Esophagus squamous epithelium (tissue), 5 donors: ENCODE measurements at places on chromosomes 5 and 9.

- DNase-seq, result no peak
Observed at GRCh38 chr5:127930311-127930710, 153.3 kb upstream of the SLC12A2 start.

GRCh38 chr9:76438841-76439588, 20.0 kb upstream of the GCNT1 start:
- DNase-seq, result no peak

DNA sequence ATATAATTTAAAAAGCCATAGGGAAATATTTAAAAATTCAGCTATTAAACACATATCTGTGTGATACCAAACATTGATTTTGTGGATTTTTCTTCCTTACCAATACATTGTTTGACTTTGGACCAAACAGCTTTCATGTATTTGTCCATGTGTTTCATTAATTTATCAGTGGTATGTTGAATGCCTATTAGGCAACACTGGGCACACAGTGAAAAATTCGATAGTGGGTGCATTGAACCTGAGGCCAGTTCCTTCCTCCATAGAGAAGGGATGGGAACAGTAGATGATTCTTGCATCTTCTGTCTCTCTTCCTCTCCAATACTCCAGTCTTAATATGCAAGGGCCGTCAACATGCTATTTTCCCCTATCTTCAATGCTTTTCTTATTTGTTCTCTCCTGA, 110.2 kb upstream of the NR3C1 start:
- no peak for DNase-seq

- DNase-seq, result no peak
Observed at GRCh38 chr5:150599917-150600511, 40.4 kb upstream of the SYNPO start.

DNA sequence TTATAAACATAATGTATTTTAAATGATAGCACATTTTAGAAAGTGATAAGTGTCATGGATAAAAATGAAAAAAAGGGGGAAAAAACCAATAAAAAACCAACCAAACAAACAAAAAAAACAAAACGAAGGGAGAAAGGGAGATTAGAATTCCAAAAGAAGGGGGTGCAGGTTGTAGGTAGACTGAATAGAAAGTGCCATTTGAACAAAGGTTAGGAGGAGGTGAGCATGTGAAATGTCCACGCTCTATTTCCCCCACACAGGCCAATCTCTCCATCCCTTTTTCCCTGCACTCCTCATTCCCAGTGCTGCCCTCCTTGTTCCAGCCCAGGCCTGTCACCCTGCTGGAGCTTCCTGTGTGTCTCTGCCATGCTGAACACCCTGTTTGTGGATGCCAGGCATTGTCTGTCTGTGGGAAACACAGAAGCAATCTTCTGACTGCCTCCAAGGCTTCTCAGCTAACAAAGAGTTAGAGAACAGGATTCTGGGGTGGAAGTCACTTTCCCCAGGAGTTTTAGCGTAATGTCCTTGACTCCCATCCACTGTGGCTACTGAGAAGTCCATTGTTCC, 138.8 kb downstream of the ADAMTS16 start:
- no peak for DNase-seq

GRCh38 chr5:78746021-78746770, 97.6 kb upstream of the LHFPL2 start:
- no peak for DNase-seq

DNA sequence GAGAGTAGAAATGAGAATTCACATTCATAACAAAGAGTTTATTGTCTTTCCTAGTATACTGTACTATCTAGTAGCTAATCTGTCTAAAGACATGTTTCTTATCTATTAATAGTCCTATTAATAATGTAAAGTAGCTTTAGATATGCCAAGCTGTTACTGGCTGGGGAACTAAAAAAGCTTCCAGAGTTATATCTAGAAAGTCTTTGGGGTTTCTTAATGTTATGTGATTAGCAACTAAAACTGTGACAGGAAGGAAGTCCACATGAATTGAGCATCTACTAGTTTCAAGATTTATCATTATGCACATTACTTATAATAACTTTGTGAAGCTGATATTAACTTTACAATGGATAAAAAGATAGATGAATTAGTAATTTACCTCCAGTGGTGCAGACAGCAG, 122.7 kb upstream of the CDKN2B start:
- DNase-seq, result no peak

- no peak for DNase-seq
Observed at GRCh38 chr5:58717303-58718007, 134.6 kb downstream of the RAB3C start.

GRCh38 chr5:139642213-139642612, 5.9 kb upstream of the CXXC5 start:
- no peak for DNase-seq

DNA sequence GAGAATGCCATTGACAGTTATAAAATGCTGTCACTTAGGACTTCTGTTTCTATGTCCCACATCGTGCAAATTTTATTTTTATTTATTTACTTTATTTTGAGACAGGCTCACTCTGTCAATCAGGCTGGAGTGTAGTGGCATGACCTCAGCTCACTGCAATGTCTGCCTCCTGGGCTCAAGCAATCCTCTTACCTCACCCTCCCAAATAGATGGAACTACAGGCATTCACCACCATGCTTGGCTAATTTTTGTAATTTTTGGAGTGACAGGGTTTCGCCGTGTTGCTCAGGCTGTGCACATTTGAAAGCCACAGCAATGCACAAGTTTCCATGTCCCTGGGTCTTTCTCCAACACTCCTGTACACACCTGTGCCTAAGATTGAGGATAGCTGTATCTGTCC, 51.8 kb downstream of the ADAMTS16 start:
- DNase-seq, result no peak

- no peak for DNase-seq
Observed at GRCh38 chr9:15248081-15248480, 58.9 kb downstream of the TTC39B start.

GRCh38 chr9:74960561-74960960, 7.8 kb upstream of the C9orf40 start:
- DNase-seq, result no peak

DNA sequence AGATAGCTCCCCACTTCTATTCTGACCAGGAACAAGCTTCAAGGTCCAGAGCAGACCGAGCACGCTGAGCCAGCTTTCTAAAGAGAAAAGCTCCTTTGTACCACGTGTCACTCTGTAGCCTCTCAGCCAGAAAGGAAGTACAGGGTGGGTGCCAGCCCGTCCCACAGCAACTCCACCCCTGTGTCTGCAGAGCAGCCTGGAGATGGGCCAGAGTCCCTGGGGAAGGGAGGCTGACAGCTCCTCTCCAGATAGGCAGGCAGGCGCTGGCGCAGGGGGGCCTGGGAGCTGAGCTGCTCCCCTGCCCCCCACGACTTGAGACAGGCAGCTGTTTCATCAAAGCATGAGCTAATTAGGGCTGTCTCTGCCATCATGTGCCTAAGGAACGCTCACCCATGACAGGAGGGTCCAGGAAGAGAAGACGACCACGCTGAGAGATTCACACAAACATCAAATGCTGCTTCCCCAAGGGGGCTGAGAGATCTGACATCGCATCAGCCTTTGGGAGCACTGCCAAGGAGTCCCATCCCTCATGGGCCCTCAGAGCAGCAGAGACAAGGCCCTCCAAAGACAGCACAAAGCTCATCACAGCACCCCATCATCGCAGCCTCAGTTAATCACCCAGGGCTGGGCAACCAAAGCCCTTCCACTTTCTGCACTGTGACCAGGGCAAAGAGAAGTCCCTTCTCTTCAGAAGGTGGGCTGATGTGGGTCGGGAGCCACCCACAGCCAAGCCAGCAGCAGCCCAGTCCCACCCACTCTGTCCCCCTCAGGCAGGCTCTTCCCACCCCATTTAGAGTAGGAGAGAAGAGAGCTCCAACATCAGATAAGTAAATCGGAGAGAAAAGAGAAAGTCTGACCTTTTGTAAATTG, 78.5 kb upstream of the LRRTM2 start:
- DNase-seq, result no peak

DNA sequence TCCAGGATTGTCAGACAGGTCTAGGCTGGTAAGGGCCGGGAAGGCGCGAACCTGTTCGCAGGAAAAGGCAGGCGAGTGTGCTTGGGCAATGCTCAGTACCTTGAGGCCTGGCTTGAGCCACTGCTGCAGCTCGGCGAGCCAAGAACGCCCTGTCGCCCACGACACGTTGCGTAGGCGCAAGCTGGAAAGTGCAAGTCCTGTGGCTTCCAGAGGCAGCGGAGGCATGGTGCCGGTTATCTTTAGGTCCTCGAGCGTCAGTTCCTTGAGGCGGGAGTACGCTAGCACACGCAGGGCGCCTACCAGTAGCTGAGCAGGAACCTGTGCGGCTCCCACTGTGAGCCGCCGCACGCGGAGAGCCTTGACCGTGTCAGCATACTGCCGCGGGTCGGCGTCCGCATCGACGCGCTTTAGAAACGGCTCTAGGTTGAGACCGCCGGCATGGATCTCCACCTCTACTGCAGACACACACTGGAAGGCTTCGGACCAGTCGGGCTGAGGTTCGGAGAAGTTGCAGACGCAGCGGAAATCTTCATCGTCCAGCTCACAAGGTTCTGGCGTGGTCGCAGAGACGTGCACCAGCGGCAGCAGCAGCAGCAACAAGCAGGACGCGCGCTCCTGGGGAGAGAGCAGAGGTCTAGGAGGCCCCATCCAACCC, 482 bp downstream of the CD14 start:
- no peak for DNase-seq
